ENCODE measurements at places on chromosomes 16 and 17.

- DNase-seq = no peak
These were observed 16.2 kb downstream of the RPH3AL start for GRCh38 chr17:336110-337021.

DNA sequence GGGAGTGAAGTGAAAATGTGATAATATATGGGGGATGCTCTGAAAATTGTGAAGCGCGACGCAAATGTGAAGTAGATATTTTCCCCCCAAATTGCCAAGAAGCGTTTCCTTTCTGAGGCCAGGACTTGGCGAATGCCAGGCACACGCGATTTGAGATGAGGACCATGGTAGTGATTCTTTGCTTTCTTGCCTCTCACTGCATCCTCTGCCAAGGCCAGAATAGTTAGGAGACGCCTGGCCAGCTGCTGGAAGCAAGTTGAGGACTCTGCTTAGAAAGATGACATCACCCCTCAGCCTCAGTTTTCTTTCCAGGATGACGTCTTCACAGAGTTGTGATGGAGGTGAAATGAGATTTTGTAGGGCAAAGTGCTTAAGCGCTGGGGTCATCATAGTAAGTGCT lies 25.9 kb downstream of the PIPOX start:
- no peak for DNase-seq

DNA sequence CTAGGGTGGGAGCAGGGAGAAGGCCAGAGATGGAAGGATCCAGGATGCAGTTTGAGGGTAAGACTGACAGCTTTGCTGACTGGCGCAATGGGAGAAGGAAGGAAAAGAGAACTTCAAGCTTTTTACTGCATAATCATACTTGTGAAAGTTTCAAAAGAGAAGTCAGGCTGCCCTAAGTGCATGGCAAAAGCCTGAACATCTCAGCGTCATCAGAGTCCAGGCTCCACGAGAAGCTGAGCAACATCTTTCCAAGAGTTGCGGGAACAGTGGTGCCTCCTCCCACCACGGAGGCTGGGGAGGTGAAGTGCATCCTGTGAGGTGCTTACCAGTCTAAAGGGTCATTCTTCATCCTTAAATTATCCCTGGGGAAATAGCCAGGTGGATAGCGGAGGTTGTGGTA lies 26.9 kb upstream of the SLC38A8 start:
- no peak for DNase-seq

GRCh38 chr17:5361426-5361825 lies 58.0 kb downstream of the NUP88 start:
- no peak for DNase-seq

DNA sequence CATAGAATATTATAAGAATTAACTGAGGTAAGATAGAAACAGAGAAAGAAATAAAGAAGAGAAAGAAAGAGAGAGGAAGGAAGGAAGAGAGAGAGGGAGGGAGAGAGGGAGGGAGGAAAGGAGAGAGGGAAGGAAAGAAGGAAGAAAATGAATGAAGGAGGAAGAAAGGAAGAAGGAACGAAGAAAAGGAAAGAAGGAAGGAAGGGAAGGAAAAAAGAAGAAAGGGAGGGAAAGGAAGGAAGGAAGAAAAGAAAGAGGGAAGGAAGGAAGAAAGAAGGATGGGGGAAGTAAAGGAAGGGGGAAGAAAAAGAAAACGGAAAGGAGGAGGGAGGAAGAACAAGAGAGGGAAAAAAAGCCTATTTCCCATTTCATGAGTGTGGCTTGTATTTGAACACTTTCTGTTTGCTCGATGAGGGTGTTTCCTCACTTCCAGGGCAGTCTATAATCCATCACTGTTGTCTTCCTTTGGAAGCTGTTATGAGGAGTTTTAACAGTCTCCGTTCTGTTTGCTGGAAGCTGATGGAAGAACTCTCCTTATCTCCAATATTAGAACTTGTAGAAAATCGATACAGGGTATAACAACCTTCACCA lies 402.4 kb downstream of the TMEM114 start:
- no peak for DNase-seq

DNA sequence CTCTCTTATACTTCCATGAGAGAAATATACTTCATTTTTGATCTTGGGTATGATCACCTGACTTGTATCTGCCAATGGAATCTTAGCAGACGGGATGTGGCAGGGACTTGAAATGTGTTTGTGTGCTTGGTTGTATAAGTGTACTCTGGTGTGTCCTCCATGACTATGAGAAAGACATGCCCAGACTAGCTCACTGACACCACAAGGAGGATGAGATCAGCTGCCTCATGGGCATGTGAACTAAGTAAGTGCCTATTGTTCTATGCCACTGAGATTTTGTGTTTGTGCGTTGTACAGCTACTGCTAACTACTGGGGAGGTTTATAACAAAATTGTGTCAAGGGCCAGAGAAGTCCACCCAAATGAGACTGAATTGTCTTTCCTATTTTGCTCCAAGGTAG lies 402.2 kb upstream of the SALL1 start:
- no peak for DNase-seq

DNA sequence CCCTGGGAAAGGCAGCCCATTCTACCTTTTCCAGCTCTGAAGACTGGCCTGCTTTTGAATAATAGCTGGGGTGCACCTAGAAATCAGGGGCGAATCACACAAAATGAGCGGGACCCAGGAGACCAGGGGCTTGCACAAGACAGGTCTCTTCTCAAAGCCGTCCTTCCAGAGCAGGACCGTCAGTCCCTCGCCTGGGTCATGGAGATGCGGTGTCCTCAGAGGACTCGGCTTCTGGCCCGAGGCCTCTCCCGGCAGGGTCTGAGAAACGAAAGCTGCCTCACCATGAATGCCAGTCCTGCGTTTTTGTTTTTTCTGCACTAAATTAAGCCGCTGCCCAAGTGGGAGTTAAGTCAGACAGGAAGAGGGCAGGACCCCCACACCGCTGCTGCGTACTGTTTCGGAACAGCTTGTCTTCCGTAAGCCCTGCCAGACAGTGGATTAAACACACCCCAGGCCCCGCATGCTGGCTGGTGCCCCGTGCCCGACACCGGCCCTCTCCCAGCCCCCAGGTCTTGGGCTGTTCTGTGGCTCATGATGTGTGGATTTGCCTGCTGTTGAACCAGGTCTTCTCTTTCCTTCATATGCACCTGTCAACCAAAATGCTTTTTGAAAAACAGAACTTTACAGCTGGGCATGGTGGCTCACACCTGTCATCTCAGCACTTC lies 142.1 kb upstream of the RPH3AL start:
- DNase-seq = no peak

- DNase-seq = no peak
These were observed 641 bp downstream of the SBK1 start for GRCh38 chr16:28292731-28293600.

- peak; percentile 21 for DNase-seq
These were observed 5.6 kb downstream of the GLG1 start for GRCh38 chr16:74601126-74601871.

DNA sequence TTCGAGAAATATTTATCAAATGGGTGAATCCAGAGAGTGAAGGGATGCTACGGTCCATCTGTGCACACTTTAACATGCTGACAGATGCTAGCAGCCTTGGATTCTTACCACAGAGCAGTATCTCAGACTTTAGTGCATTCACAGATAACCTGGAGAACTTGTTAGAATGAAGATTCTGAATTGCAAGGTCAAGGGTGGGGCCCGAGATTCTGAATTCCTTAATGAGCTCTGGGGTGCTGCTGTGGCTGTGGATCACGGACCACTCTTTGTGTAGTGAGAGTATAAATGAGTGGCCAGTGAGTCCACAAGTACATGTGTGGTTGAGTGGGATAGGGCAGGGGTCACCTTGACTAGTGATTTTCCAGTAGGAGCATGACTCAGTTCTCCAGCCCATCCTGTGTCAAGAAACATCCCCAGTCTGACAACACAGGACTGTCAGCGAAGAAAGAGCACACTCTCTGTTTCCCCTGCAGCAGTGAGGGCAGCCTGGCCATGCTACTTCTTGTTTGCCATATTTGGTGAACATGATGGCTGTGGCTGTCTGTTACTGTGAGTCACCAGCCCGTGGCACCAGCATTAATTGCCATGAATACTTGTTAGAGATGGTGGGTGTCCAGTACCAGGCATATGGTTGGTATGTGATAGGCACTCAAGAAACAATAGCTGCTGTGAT lies 13.0 kb upstream of the SALL1 start:
- no peak for DNase-seq

GRCh38 chr17:61402073-61402541 lies 2.5 kb downstream of the TBX2 start:
- no peak for DNase-seq

DNA sequence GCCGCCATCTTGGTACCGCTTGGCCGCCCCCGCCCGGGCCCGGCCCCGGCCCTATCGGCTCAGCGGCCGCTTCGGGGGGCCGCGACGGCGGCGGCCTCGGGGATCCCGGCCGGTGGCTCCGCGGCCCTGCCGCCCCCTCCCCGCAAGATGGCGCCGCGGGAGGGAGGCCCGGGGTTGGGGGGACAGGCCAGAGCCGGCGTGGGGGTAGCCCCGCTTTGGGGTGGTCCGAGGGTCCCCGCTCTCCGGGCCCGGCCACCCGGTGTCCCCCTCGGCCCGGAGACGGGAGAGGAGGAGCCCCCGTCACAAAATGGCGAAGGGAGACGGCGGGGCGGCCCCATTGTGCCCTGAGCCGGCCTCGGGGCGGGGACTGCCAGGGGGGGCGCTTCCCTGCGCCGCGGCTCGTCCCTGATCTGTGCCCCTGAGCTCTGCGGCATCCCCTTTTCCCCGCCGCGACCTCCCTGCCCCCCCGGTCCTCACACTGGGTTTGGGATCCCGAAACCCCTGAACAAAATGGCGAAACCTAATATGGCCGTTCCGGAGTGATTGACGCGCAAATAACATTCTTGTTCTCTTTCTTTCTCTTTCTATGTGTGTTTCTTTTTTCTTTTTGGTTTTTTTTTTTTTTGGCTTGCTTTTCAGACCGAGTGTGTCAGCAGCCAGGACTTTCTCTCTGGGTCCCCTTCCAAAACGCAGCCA lies 986 bp downstream of the HAPSTR1 start:
- no peak for DNase-seq

- DNase-seq = no peak
These were observed 6.9 kb downstream of the TSC2 start for GRCh38 chr16:2054543-2055245.

GRCh38 chr17:72476575-72476986 lies 355.8 kb downstream of the SOX9 start:
- DNase-seq = no peak

DNA sequence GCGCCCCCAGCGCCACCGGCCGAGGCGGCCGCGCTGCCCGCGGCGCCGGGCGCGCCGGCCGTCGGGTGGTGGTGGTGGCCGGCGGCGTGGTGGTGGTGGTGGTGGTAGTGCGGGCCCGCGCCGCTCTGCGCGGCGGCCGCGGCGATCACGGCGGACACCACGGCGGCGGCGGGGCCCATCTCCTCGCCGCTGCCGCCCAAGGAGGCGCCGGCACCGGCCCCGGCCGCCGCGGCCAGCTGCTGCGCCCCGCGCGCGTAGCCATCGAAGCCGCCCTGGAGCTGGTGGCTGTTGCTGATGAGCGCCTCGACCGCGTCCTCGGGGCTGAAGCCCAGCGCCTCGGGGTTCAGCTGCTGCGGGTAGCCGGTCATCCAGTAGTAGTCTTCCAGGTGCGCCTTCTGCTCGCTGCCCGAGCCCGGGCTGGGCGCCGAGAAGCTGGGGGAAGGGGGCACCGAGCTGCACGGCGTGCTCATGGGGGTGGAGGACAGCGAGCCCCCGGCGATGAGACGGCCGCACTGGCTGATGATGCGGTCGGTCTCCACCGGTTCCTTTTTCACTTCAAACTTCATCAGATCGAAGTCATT lies 1.2 kb downstream of the MAF start:
- no peak for DNase-seq

- no peak for DNase-seq
These were observed 22.3 kb upstream of the G6PC1 start for GRCh38 chr17:42878123-42878880.

GRCh38 chr17:62732125-62732524 lies 76.0 kb downstream of the MARCHF10 start:
- no peak for DNase-seq

- peak; percentile 96 for DNase-seq
These were observed at the start of gene FAM234A for GRCh38 chr16:234468-235305. FAM234A (plus strand) TSS chr16:234821; CDS start chr16:254414, 19,593 bp downstream.

DNA sequence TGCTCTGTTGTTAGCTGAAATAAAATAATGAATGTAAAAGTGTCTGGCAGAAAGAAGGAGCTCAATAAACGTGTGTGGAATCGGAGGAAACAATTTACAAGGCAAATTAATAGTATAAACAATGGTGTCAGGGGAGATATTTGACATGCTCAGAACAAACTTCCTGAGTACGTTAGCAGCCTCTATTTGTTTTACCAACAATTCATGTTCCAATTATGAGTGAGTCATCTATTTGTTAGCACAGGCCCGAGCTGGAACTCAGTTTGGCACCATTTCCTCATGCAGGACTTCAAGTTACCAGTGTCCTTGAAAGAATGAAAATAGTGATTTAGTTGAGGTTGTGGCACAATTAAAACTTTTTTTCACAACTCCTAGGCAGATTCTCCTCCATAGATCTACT lies 9.1 kb downstream of the ASIC2 start:
- DNase-seq = no peak

GRCh38 chr16:89107203-89107582 lies 13.5 kb downstream of the ACSF3 start:
- DNase-seq = no peak

GRCh38 chr16:66862023-66862520 lies 17.9 kb downstream of the CA7 start:
- DNase-seq = no peak

- no peak for DNase-seq
These were observed 291.2 kb downstream of the IRX3 start for GRCh38 chr16:53995378-53995777.

DNA sequence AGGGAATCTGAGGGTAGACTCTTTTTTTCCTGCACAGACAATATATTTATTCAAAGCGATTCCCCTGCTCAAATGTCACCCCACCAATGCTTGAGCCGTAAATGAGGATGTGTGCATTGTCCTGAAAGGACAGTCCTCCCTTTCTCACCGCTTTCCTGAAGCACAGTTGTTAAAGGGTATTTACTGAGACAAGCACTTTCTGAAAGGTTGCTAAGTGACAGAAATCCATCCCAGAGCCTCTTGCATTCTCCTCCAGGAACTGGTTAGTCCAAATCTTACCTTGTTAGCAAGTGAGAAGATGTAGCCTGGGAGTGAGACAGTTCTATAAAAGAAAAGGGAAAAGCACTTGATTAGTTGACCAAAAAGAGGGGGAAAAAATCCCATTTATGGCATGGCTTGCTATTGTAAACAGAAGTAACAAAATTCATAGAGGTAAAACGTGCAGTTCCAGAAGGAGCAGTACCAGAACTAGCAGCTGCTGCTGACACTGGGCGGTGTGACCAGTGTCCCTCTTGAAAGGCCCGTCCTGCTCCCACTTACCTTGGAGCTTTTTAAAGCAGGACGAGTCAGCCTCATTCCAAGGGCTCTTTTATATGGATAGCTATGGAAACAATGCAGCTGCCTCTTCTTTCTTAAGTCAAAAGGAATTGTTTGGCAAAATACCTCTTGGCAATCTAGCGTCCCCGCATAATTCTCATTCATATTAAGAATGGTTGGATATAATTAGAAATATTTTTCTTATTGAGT lies at the start of gene MYH2:
MYH2 (minus strand) TSS at position 563 of the 747 bp plus-strand sequence. CDS start 1,738 bp downstream, outside the sequence.
- no peak for DNase-seq

All from stimulated activated CD4-positive, alpha-beta T cell treated with anti-CD3 and anti-CD28 coated beads, Interleukin-12 subunit alpha, Interleukin-12 subunit beta, amount 100 ng/mL, for 48 hours (primary cell).